ENCODE measurements at places on chromosomes 16 and 17.
A peak's percentile ranks its signal among the peaks of the same experiment; 100 is the strongest.

DNA sequence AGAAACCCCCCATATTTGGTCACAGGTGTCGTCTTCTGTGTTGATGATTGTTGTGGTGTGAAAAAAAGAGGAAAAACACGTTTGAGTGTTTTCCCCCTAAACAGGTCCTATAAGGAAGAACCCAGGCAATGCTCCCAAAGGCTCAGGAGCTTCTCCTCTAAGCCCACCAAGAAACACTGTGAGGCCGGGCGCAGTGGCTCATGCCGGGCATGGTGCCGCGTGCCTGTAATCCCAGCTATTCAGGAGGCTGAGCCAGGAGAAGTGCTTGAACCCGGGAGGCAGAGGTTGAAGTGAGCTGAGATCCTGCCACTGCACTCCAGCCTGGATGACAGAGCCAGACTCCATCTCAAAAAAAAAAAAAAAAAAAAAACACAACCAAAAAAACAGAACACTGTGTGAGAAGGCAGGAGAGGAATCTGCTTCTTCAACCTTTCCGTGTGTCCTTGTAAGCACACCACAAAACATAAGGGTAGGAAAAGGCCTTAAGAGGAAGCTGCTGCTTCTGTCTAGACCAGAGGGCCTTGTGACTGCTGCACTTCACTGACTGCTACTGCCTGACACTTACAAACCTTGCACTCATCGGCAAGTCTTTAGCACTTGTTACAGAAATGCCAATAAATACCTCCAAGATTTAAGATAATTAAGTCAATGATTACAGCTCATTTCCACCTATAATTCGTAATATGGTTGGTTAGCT is 9.3 kb downstream of the JPT1 start:
- no peak for DNase-seq

- no peak for DNase-seq
These were observed 54.0 kb upstream of the ZNF750 start for GRCh38 chr17:82893779-82894178.

- DNase-seq, result no peak
These were observed 3.8 kb downstream of the EMP2 start for GRCh38 chr16:10576390-10577304.

DNA sequence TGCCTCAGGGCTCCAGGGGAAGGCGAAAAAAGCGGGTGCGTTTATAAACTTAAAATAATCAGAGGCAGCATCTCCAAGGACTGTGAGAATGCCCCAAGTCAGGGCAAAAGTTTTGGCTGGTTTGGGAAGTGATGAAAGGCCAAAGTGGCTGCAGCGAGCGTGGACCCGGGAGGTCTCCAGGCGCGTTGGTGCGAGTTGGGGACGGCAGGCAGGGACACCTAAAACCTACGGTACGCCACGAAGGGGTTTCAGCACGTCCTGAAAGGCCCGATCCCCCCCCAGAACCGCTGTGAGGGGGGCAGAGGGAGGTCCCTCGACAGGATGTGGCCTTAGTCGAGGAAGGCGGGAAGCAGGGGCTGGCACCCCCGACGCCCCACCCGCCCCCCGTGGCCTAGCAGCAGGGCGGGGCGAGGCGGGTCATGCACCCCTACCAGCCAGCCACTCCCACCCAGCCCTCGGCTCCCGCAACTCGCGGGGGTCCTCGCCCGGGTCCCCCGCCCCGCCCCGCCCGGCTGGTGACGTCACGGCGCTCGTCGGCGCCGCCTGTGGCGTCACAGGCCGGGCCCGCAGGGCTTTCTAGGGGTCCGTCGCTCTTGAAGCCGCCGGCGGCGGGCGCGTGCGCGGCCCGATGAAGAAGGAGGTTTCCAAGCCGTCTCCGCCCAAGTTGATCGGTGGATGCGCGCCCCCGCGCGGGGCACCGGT is at the start of gene MYCBPAP:
Gene MYCBPAP (plus strand): TSS at position 569 of the 702 bp plus-strand sequence. CDS start 236 bp downstream, outside the sequence.
- DNase-seq, result peak; percentile 77

DNA sequence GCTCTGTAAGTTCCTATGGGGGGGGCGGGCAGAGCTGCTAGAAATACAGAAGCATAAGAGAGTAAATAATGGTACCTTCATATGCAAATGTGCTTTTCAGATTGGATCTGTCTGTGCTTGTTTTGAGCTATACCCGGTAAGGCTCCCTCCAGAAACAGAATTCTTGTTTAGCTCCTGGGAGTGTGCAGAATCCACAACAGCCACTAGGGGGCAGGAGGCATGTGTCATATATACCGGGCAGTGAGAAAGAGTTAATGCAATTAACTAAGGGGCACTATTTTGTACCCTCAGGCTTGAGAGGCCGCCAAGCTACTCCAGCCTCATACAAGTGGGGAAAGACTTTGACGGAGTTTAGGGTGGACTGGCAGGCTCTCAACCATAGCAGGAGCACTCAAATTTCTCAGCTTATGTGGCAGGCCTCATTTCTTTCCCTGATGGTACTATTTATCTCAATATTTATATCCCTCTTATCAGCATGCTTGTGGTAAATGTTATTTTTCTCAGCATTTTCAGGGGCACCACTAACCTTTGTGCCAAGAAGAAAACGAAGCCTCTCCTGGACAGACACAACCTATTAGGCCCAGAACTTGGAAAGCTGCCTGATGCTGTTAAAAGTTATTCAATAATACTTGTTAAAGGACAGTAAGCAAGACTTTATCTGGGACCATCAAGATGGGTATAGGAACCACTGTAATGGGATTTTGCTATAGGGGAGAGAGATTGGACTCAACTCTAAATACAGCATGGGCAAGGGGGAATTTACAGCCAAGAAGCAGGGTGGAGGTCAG is 10.7 kb upstream of the CENPV start:
- peak; percentile 65 for DNase-seq

DNA sequence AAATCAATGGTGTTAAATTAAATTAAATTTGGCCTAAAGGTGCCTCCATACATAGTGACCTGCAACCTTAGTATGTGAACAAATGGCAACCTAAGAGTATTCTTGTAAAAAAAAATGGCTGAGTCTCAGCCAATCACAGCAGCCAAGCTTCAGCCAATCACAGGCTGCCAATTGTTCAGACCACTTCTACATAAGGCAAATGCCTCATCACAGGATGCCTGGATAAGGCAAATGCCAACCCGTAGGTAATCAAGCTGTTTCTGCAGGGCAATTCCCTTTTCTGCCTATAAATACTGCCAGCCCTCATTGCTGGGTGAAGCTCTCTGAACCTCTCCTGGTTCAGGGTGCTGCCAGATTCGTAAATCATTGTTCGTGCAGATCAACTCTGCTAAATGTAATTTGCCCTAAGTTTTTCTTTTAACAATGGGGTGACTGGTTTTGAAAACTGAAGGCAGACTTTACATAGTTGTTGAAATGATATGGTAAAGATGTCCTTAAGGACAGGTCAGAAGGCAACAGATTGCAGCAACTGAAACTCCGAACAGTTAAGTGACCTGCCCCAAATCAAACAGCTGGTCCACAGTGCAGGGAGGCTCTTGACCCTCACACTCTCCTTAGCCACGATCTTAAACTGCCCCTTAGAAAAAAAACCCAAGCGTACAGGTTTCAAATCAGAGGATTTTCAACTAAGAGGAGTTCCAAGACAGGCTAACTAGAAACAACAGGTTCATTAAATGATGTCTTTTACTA is 50.3 kb downstream of the N4BP1 start:
- DNase-seq, result peak; percentile 8

DNA sequence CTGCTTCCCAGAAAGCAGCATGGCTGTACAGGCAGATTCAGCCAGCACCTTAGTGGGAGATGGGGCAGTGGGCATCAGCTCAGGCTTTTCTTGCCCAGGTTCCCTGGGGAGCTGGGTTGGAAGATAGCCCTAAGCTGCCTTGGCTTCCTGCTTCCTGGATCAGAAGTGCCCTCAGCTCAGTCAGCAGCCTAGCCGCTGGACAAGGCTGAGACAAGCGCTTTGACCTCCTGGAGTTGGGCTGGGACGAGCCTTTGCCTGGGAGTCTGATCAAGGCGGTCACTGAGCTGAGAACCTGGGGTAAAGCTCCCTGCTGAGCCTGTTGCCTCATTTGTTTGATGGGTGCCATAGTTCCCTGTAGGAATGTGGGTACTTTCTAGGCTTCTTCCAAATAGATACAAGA is 190.0 kb downstream of the RAB11FIP4 start:
- no peak for DNase-seq

DNA sequence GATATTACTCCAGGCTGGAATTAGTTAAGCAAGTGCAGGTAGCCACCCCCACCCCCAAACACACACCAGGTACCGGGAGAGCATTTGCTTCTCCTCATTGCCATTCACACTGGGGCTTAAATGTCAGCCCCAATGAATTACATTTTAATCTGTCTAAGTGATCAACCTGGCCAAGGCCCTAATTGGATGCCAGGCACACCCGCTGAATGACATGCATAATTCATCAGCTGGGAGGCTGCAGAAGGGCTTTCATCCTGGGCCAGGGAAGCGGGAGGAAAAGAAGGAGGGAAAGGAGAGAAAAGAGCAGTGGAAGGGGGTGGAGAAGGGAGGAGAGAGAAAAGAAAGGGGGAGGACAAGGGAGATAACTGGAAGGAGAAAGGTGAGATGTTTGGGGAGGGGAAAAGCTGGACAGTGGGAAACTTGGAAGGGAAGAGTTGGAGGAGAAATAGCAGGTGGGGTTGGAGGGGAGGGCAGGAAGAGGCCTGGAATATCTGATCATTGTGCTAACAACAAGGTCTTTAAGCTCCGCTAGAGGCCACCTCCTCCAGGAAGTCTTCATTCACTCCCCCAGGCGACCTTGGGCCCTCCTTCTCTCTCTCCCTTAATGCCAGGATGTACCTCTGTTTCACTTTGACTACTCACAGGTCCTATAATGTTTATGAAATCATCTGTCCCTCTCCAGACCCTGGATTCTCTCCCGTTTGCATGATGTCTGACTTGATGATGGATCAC is 40.1 kb upstream of the CES5A start:
- no peak for DNase-seq

GRCh38 chr16:87562201-87562600 is 40.1 kb upstream of the JPH3 start:
- DNase-seq, result no peak

DNA sequence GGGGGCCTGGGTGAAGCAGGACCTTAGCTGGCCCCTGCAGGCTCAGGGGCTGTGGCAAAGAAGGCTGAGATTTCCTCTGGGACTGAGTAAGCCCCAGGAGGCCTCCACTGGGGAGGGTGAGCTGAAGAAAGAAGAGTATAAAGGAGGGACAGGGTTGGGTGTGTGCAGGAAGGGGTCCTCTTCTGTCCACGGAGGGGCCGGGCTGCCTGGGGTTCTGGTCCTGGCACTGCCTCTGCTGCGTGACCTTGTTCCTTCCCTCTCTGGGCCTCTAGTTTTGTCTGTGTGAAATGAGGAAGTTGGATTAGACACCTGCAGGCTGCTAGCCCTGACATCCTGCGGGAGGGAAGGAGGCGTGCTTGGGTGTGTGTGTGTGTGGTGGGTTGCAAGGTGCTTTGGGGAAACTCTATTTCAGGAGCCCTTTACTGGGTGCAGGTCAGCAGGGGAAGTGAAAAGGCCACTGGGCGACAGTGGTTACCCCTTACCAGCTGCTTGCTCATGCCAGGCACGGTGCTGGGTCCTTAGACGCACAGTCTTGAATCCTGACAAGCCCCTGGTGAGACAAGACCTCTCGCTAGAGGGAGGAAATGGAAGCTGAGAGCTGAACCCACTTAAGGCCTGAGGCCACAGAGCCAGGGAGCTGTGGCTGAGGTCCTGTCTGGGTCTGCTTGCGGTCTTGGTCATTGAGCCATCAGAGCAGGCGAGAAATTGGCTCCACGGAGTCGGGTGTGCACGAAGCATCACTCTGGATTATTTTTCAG is 60.7 kb downstream of the OR1D5 start:
- peak; percentile 23 for DNase-seq

DNA sequence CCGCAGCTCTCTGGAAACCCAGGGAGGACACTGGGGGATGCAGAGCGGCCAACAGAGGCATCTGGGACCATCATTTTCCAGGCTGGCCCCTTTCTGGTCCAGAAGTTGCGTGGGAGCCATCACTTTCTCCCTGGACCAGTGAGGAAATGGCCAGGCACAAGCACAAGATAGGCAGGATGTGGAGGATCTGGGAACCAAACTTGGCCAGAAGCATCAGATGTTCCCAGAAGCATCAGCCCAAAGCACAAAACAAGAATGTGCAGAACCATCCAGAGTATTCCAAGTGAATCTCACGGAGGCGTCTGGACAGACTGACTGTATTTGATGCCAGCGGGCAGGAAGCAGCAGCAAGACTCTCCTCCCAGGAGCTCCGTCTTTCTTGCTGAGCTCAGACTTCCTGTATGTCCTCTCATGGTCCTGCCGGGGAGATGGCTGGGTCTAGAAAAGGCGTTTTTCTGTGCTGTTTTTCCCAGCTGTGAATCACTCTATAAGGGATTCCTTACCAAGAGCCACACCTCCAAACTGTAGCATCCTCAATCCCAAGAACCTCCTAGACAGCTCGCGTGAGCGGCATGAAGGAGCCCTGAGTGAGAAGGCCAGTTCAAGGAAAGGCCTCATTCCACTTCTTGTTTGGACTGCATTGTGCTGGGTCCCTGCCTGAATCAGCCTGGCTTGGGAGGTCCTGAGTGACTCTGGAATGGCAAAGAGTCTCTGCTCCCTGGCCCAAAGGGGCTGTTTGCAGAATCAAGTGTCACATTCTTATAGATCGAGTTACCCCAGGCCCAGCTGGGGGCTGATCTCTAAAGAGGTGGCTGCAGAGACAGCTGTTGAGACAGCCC is 49.5 kb upstream of the MTSS2 start:
- DNase-seq, result no peak

DNA sequence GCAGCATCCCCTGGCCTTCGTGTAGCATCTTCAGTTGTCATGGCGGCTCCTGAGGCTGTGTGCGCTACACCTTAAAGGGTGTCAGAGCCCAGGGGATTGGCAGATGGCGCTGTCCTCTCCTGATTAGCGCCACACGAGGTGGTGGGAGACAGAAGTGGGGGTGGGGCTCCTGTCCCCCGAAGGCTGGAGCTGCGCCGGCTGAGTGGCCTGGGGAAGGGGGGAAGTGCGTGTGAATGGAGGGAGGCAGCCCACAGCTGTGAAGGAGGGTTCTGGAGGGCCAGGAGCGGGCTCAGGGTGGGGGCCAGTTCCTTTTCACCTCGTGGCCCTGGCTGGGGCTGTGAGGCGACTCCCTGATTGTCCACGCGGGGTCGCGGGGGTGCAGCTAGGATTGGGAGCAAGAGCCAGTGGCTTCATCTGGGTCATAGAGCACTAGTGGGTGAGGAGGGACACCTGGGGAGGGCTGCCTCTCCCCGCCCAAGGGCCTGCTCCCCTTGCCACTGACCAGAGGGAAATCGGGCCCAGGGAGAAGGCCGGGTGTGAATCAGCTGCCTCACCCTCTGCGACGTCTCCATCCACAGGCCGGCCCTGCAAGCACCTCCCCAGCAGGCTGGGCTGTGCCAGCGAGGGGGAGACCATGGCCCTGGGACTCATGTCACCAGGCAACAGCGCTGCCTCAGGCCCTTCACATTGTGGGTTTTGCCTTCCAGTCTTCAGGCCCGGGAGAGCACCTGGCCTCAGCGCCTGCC is 14.1 kb downstream of the BAHCC1 start:
- DNase-seq, result no peak

GRCh38 chr16:77172951-77173350 is 18.0 kb upstream of the MON1B start:
- no peak for DNase-seq
